HS-5 (cell line): ENCODE measurements at places on chromosomes 7 and 10.
A peak's percentile ranks its signal among the peaks of the same experiment; 100 is the strongest.

GRCh38 chr7:142812437-142813215, 41.9 kb downstream of the PRSS2 start:
- DNase-seq: no peak

DNA sequence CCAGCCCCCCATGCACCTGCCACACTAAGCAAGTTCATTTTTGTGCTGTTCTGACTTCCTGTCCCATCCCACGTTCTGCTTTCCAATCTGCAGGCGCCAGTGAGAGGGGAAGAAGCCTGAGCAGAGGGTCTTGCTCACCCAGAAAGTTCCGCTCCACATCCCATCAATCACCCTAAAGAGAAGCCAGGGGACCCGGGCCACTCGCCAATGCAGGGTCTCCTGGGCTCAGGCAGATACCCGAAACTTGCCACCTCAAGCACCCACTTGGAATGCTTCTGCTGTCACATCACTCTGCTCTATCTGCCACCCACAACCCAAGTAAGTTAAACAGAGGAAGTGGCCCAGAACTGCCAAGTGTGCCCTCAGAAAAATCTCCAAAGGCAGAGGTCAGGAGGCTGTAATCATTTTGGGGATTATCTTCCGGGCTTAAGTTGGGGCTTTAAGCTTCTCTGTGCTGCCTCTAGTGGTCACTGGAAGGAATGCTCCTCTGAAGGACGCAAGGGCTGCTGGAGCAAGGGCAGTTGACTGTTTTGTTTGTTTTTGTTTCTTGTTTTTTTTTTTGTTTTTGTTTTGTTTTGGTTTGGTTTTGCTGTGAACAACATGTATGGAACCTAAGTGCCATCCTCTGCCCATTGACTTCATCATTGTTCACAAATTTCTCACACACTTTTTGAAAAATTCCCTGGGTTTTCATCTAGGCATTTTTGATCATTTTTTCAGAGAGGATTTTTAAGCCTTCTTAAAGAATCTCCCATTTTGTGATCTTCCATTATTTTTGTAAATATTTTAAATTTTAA, 25.5 kb downstream of the PRR15 start:
- no peak for DNase-seq

DNA sequence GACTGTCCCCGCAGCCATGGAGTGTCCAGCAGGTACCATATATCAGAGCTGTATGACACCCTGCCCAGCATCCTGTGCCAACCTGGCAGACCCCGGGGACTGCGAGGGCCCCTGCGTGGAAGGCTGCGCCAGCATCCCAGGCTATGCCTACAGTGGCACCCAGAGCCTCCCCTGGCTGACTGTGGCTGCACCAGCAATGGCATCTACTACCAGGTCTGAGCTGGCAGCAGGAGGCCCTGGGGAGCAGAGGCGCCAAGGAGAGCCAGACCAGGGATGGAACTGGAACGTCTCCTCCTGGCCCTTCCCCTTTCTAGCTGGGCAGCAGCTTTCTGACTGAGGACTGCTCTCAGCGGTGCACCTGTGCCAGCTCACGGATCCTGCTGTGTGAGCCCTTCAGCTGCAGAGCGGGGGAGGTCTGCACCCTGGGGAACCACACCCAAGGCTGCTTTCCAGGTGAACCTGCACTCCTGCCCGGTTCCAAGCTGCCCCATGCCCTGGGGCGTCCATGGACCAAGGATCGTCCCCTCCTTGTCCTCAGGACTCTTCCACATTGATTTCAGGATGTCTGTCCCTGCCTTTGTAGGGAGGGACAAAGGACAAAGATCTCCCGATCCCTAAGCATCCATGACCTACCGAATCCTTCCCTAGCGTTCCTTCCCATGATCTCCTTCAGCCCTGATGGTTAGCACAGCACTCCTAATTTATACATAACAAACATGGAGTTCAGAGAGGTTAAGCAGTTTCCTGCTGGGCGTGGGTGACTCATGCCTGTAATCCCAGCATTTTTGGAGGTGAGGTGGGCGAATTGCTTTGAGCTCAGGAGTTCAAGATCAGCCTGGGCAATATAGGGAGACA, 33.3 kb downstream of the EPHB4 start:
- no peak for DNase-seq

- DNase-seq: no peak
Measured at GRCh38 chr7:3446786-3447185, 145.7 kb downstream of the SDK1 start.

DNA sequence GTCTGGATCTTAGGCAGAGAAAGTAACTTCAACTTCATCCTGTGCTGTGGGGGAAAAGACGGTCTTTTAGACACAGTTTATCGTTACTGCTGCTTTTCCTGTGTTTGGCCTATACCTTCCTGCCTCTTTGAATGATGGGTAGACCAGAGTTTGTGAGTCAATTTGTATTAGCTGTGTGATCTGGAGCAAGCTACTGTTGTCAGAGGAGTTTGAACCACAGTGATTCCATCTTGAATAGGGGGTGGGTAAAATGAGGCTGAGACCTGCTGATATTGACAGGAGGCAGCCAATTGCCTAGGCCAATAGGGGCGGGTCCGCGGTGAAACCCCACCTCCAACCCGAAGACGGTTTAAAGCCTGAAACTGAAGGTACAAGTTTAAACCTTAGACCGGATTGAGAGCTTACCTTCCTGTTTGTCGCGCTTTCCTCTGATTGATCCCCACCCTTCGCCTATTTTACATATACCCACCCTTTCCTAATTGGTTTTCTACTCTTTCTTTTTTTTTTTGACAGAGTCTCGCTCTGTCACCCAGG, 35.8 kb upstream of the EIF4H start:
- DNase-seq: no peak

- no peak for DNase-seq
Measured at GRCh38 chr7:134562136-134562535, 13.2 kb downstream of the AKR1B15 start.

DNA sequence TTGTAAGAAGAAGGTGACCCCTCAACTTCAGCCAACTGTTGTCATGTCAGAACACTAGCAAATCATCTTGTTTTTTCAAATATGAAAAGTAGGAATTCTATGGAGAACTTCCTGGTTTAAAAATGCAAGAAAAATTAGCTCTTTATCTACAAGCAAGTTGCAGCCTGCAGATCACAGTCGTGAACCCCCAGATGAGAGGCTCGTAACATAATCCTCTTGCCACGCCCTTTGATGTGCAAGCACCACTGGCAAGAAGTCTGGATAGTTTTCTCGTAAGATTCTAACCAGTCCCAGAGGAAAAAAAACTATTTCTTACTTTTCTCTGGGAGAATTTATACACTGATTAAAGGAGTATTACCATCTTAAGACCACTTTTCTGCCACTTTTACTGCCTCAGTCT, 132.3 kb downstream of the DPY19L1 start:
- no peak for DNase-seq

DNA sequence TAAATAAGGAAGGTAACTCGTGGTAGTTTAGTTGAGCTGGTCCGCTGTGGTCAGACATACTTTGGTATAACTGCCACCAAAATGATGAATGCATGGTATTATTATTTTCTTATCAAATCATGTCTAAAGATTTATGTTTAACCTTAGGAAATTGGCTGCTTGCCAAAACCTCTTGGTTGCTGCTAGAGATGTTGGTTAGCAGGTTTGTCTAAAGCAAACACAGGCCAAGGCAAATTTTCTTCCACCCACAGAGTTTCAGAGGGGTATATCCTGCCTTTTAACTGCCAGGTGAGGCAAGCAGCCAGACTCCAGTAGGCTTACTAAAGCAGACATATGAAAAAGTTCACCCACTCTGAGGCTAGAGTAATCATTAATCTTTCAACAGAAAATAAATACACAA, 101.4 kb downstream of the SEMA3E start:
- DNase-seq: no peak

GRCh38 chr7:99525713-99526440, 21.4 kb downstream of the ZKSCAN5 start:
- DNase-seq: no peak

DNA sequence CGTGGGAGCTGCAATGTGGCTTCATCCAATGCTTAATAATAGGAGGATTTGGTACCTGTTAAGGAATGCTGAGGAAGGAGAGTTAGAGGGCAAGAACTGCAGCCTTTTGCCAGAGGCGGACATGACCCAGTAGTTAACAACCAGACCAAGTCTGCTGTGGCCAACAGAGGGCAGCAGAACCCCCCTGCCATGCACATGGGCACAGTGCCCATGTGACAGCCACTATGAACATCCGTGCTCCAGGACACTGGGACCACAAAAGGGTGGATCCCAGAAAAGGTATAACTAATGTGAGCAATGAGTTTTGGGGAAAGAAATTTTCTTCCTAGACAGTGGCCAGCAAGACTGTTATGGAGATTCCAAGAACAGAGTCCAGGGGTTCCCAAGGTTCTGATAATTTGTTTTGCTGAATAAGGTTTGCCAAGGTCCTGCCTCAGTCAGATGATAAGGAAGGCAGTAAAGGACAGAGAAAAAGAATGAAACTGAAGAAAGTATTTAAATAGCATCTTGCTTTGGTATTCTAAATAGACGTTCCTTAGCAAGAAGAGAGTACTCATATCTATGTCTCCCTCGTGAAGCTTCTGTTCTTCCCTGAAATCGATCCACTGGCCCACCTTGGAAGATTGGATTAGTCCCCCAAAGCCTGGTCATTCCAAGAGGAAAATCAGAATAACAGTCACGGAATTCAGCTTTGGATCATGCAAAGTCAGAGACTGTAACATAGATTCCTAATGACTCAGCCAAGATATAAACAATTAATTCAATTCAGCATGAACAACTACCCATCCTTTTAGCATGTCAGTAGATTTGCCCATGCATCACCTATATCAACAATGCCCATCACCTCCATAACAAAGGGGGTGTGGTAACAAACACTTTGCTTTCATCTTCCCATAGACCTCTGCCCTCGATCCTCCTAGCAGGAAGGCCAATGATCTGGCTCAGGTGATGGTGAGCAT, 56.0 kb downstream of the LGI1 start:
- DNase-seq: no peak

DNA sequence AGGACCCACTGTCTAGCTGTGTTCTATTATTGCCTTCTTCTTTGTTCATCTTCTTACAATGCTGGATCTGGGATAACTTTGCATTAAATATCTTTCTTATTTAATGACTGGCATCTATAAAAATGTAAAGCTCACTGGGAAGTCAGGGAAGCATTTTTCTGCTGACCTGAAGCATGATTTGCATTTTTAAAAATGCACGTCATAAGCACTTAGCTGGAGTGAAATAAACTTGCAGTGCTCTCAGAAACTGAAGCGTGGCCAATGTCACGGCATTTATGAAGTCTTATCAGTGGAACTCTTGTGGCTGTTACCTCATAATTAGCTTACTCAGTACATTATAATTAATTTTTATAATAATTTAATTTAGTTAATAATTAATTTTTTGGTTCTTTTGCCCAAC, 59.1 kb downstream of the FRMD4A start:
- DNase-seq: no peak

DNA sequence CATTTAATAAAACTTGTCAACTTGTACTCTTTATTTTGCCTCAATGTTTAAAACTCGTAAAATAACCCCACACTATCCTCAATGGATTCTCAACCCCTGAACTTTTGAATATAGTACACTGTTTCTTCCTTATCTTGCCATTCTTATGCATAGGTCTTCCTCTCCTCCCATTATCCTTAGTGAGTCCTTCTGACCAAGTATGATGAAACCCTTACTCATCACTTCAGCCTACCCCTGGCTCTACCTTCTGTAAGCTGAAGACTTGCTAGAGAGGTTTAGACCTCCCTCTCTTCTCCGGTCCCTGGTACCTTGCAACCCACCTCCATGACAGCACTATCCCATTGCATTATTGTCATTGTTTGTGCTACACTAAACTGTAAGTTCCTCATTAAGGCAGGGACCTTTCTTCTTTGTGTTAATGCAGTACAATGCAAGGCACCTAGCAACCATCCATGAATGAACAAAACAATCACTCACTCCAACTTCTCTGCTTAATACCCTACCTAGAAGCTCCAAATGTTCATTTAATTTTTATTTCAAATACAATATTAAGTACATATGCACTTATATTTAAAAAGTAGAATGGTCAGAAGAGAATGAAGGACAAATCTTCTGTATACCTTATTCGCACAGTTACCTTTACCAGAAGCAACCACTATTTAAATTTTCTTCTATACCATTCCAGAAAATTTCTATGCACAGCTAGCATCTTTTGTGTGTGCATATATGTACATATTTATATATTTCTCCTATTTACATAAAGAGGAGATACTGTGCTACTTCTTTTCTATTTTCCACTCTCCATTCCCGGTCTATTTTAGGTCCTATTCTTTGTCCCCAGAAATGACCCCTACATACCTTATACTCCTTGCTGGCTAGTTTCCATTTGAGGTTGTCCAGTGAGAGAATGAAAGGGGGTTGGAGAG, 77.5 kb downstream of the SLC16A9 start:
- no peak for DNase-seq

DNA sequence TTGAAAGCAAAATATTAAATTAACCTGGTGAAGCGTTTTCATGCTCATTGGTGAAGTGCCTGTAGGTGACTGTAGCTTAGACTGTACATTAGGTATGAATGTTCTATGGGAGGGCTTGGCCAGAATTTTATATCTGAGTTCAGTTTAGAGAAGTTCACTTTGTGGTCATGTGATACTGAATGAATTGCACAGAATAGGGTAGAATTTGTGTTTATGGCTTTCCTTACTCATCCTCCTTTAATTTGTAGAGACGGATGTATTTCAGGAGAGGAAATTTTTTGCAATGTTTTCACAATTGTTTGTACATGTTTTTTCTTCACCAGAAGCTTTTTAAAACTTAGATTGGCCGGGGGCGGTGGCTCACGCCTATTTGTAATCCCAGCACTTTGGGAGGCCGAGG, 32.3 kb downstream of the REEP3 start:
- DNase-seq: peak; percentile 48

- DNase-seq: no peak
Measured at GRCh38 chr10:89653410-89653869, 8.4 kb upstream of the PANK1 start.

GRCh38 chr7:11176985-11177555, 203.4 kb downstream of the PHF14 start:
- DNase-seq: no peak

DNA sequence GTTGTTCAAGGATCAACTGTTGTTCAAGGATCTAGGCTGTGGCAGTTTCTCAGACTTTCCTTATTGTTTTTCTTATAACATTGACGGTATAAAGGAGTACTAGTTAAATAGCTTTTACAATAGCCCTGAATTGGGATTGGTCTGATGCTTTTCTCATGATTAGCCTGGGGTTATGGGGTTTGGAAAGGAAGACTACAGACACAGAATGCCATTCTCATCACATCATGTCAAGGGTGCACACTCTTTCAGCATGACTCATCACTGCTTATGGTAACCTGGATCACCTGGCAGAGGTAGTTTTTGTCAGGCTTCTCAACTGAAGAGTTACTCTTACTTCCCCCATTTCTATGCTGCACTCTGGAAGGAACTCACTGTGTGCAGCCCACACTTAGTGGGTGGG, 194.2 kb upstream of the NPSR1 start:
- peak; percentile 11 for DNase-seq
